ENCODE measurements at places on chromosomes 7 and 10. TPM values are rescaled to one million over a fixed set of nuclear protein-coding genes. Genes with fewer than 3 reads are reported as not detected.

The ENTPD1 gene
- 0.12 TPM for total RNA-seq

The CYP3A7 gene
- total RNA-seq, result not detected

The STEAP1 gene
- 31.3 TPM for total RNA-seq

DNA sequence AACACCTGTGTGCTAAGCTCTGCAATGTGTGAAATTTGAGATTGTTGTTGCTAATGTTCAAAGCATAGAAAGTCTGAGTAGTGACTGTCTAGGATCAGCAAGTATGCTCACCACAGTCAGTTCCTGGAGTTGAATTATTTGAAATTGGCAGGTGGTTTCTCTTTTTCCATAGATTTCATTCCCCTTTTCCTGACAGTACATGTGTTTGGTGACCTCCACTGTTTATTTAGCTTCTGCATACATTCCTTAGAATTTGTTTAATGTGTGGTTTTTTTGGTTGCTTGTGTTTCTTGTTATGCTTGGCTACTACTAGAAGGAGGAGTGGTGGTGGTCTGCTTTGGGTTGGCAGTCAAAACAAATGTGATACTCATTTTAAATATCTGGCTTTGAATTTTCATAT lies 52.3 kb downstream of the FOXP2 start:
- DNase-seq, result peak; percentile 17

DNA sequence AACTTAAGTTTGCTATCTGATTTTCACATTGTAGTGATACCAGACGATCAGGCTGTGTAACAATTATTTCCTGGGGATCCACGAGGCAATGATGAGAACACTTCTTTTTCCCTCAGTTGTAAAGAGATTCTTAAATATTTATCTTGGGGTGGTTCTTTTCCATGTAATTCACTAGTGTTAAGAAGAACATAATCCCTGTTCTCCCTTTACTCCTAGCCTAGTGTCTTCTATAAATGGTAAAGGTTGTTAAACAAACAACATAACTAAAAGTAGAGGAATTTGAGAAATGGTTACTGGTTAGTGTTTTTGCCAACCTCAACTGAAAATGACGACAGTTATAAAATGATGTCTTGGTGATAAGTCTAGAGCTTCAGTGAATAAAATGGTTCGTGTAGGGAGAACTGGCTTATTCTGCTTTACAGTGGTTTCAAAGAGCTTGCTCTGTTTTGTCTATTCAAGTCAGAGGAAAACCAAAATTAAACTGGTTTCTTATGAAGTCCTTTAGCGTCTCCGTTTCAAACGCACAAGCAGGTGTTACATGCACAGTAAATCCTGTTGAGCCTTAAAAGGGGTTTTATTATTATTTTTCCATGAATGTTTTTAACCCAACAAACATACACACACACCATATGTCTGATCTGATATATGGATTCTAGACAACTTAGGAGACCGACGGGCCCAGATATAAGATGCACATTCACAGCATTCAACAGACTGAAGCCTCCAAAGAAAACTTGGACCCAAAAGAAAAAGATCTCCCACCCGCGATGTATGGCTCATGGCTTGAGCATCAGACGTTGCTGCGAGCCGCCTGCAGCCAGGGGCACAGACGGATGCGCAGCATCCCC lies 1.1 kb downstream of the TBX20 start:
- DNase-seq, result no peak

GRCh38 chr10:117166418-117167345 lies 28.6 kb upstream of the VAX1 start:
- no peak for DNase-seq

- DNase-seq, result peak; percentile 71
Observed at GRCh38 chr10:8159341-8160165, 105.1 kb downstream of the GATA3 start.
